ENCODE measurements at places on chromosomes 11 and 22.
A peak's percentile ranks its signal among the peaks of the same experiment; 100 is the strongest.

DNA sequence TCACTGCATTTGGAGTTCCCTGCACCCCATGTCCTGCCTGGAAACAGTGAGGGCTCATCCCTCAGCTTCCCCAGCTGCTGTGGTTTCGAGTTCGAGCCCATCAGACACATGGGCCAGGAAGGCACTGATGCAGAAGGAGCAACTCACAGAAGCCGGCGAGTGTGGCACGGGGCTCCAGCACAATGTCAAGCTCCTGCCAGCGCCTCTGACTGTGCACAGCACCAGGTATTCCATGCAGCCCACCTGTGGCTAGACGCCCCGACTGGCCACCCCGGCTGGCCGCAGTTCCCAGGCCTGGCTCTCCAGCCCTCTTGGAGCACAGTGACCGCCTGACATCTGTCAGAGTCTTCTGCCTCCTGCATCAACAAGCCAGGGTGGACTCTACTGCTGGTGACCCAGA is 419.4 kb downstream of the SHANK2 start:
- DNase-seq: no peak

- DNase-seq: no peak
Observed at GRCh38 chr11:124643605-124644425, 21.2 kb downstream of the TBRG1 start.

DNA sequence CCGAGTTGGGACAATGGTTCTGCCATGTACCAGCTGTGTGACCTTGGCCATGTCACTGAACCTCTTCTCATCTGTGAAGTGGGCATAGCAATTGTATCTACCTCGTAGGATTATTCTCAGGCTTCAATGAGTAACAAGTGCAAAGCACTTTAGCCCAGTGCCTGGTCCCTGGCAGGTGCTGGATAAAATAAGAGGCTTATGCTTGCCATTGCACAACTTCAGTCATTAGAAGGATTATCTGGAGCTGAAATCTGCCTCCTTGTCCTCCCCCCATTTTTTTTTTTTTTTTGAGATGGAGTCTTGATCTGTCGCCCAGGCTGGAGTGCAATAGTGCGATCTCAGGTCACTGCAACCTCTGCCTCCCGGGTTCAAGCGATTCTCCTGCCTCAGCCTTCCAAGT is 7.2 kb downstream of the SMTNL1 start:
- no peak for DNase-seq

DNA sequence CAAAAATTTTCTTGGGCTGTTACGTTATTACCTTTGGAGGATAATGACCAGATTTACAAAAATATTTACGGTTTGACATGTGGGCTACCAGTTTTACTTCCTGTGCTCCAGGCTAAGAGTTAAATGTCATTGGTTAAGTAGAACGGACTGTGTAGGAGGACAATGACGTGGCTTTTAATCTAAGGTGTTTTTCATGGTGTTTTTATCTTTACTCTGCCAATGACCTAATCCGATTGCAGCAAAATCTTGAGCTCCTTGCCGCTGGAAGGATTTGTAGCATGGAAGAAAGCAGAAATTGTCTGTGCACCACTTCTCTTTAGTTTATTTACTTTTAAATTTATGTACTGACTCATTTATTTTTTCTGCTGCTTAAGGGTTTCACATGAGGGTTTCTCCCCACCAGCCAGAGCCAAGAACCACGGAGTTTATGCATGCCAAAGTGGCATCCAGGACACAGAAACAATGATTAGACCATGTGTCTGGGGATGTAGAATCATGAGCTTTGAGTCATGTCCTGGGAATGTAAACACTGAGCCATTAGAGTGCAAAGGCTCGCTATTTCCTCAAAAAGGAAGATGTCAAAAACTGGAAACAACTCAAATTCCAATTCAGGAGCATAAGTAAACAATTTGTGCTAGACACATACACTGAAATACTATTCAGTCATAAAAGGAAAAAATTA is 1.9 kb upstream of the CARD16 start:
- DNase-seq: no peak

DNA sequence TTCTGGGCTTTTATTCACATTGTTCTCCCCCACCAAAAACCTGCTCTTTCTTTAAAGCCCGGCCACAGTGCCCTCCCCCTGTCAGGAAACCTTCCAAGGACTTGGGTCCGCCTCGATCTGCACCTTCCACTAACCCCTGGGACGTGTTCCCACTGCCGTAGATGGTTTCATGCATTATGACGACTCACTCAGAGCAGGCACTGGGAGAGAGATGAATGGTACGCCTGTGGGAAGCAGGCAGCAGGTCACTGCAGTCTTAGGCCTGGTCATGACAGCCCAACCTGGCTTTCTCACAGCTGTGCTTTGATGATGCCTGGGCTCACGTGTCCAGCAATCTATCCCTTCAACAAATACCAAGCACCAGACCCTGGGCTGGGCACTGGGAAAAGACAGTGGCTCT is 115.7 kb downstream of the WNT7B start:
- DNase-seq: no peak

DNA sequence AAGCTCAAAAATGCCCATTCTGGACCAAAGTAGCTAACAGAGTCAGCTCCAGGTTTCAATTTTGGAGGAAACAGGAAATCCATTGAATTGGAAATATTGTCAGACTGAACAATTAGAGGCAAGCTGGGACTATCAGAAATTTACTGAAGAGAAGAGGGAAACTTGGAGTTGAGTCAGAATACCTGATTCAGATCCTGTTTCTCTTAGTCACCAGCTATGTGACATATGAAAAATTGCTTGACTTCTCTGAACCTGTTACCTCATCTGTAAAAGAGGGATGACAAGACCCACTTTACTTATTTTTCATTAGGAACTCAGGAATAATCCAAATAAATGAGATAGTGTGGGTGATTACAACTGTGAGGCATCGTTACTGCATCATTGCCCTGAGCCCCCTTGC is 148.9 kb upstream of the CADM1 start:
- no peak for DNase-seq

GRCh38 chr11:71214553-71215424 is 37.6 kb downstream of the SHANK2 start:
- no peak for DNase-seq

GRCh38 chr22:33894515-33894914 is 25.8 kb downstream of the LARGE1 start:
- no peak for DNase-seq

DNA sequence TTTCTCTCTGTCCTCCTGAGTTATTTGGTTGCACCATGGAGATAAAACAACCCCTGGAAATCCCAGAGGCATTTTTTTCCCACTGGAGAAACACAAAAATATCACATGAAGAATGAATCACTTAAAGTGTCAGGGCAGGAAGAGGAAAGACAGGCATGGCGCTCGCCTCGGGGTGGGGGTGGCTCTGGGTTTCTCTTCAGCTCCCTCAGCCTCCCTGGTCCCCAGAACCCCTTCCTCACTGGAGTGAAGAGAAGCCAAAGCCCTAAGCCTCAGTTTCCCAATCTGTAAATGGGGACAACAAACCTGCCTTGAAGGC is 938 bp downstream of the SHISAL1 start:
- no peak for DNase-seq

DNA sequence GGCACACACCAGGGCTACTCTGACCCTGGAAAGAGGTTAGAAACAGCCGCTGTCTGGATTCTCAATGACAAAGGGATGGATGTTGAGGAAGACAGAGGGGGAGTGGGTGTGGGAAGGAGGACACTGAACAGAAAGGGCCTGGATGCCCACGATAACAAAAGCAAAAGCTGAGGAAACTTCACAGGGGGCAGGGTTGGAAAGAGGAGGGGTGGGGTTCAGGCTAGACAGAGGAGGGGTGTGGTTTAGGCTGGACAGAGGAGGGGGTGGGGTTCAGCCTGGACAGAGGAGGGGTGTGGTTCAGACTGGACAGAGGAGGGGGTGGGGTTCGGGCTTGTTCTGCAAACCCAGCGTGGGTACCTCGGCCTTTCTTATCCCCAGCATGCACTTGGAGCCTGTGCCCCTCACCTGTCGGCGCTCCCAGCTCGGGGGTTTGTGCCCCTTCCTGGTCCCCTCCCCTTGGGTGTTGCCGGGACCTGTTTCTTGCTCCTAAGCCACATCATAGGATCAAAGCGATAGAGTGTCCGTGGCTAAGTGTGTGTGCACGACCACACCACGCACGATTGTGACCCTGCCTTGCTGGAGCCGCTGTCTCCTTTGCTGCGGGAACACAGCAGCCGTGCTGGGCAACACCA is 75.6 kb downstream of the BRD1 start:
- no peak for DNase-seq

DNA sequence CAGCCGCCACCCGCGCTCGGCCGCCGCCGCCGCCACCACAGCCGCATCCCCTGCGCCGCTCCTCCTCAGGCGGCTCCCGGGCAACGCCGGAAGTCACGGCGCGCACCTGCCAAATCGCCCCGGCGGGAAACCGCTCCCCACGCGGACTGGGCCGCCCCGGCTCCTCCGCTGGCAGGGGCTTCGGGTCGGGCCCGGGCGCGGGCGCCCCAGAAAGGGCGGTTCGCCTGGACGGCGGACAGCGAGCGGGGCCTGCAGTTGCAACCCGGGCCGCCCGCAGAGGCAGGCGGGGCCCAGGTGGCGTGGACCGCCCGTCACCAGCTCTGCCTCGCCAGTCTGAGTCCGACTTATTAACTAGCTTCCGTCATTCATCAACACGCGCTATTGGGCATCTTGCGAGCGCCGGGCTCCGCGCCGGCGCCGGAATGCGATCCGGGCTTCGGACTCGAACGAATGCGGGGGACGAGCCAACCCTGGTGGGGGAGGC is at the start of gene HIRA:
Gene HIRA, minus strand, starts transcription at position 85 of the 484 bp plus-strand sequence. CDS start 257 bp downstream, outside the sequence.
- peak; percentile 88 for DNase-seq

- DNase-seq: no peak
Observed at GRCh38 chr22:27602390-27602789, 199.2 kb downstream of the MN1 start.

DNA sequence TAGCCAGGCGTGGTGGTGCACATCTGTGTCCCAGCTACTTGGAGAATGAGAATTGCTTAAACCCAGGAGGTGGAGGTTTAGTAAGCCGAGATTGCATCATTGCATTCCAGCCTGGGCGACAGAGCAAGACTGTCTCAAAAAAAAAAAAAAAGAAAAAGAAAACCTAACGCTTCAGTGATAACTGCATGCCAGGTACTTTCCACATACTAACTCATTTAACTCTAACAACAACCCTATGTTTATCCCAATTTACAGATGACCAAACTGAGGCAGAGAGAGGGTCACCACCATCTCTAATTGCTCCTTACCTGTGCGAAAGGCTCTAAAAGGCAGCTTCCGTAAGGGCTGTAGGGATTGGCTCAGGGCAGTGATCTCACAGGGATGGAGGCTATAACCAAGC is 11.6 kb downstream of the PISD start:
- DNase-seq: no peak

DNA sequence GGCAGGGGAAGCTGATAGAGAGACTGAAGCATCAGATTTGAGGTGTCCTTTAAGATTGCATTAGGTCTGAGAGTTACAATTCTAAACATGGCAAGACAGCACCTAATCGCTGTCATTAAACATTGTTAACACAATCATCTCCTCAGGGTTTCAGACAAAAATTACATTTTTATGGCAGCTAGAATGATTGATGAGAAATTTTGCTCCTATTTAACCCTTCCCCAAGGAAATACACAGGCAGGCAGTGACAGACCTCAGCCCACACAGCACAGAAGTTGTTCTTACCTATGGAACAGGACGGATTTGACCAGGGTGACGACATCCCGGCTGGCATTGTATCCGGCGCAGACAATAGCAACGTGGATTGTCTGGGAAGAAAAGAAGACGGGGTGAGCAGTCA is 294.3 kb downstream of the LARGE1 start:
- no peak for DNase-seq

GRCh38 chr11:117179048-117179999 is 781 bp downstream of the SIDT2 start:
- DNase-seq: peak; percentile 63

- DNase-seq: no peak
Observed at GRCh38 chr11:34546511-34547209, 33.1 kb upstream of the ELF5 start.

DNA sequence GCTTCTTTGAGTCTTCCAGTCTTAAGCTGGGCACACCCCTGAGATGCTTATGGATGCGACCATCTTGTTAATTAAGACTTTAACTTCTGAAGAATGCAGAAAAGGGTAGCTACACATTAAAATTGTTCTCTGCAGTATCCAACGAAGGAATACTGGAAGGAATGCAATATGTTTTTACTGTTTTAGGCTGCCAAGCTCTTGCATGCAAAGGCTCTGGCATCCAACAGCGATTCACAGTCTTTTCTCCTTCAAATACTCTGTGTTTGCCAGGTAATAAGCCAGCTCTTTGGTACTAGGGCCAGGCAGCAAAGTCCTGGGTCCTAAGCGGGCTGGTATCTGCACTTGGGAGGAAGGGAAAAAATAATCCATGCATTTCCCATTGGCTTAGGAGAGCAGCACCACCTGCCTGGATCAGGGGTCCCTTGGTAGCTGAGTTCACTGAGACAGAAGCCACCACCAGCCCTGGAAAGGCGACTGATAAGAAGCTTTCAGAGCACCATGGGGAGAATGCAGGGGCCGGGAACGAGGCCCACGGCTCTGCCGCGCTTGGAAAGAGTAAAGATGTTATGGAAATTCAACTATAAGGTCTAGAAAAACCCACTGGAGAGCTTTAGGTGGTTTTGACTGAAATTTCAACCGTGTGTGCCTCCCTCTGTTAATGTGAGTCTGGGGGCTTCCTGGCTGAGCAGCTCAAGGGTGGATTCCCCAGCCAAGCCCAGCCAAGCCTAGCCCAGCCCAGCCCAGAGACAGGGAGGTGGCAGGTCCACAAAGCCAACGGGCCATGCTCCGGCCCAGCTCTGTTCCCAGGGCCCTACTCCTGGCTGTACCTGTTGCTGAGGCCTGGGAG is 67.0 kb upstream of the CCND1 start:
- no peak for DNase-seq

GRCh38 chr11:1879342-1879940 is 12.3 kb downstream of the PRR33 start:
- no peak for DNase-seq

DNA sequence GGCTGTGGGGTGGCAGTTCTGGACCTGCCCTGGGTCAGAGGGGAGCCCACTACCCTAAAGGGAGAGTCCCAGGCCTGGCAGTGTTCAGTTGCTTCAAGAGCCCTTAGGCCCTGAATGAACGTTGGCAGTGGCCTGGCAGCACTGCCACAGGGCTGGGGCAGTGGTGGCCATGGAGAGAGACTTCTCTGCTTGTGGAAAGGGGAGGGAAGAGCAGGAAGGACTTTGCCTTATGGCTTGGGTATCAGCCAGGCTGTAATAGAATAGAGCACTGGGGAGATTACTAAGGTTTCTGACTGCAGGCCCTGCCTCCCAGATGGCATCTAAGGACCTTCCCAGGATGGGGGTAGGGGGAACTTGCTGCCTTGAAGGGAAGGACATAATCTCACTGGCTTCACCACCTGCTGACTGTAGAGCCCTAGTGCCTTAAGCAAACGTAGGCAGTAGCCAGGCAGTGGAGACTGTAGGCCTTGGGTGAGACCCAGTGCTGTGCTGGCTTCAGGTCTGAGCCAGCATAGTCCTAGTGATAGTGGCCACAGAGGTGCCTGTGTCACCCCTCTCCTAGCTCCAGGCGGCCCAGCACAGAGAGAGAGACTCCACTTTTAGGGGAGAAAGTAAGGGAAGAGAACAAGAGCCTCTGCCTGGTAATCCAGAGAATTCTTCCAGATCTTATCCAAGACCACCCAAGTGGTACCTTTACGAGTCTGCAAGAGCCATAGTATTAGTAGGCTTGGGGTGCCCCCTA is 27.6 kb downstream of the PLA2G6 start:
- no peak for DNase-seq

GRCh38 chr11:130778705-130779104 is 137.6 kb downstream of the SNX19 start:
- no peak for DNase-seq
